ENCODE measurements at places on chromosomes 5 and 9.
A peak's percentile ranks its signal among the peaks of the same experiment; 100 is the strongest.

GRCh38 chr9:130987738-130988399 is 21.1 kb upstream of the LAMC3 start:
- DNase-seq, result no peak

- DNase-seq, result peak; percentile 28
These were observed 4.4 kb upstream of the IRX1 start for GRCh38 chr5:3590967-3591900.

- no peak for DNase-seq
These were observed 34.3 kb downstream of the MAP3K1 start for GRCh38 chr5:56849671-56850070.

GRCh38 chr5:124370601-124371000 is 375.8 kb downstream of the ZNF608 start:
- no peak for DNase-seq

GRCh38 chr5:122498163-122498562 is 186.1 kb downstream of the SNCAIP start:
- no peak for DNase-seq

DNA sequence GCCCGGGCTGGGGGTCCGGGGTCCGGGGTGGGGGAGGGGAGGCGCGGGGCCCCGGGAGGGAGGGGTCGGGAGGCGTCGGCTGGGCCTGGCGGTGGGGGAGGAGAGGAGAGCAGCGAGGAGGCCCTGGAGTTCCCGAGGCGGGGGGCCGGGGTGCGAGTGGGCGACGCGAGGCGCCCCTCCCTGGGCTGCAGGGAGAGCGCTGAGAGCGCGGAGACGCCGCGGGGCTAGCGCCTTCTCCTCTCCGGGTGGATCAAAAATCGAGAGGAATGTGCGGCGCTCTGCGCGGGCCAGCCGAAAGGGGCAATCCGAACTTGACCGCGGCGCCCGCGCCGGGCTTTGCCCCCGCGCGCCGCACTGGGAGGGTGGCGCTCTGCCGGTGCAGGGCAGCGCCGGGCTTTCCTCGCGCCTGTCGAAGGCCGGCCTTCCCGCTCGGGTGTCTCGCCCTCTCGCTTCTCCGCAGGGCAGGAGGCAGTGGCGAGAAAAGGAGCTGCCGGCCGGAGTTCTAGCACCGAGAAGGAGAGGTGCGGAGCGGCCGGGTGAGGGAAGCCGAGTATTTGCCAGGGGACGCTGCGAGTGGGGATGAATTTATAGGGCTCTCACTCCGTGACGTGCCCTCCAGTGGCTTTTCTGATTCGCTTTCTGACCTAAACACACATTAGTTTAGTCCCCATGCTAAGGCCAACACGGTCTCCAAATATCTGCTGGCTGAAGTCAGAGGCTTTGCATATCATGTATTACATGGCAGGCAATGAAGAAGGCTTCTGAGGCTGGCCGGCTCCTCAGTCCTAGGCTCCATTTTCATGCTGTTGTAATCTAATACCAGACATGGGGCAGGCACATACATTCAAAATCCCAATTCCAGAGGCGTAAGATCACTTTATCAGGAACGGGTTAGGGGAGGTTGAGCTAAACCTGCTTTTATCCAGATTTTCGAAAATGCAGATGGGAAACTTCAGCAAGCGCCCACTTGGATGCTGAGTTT is 503 bp upstream of the GDNF start:
- peak; percentile 34 for DNase-seq

DNA sequence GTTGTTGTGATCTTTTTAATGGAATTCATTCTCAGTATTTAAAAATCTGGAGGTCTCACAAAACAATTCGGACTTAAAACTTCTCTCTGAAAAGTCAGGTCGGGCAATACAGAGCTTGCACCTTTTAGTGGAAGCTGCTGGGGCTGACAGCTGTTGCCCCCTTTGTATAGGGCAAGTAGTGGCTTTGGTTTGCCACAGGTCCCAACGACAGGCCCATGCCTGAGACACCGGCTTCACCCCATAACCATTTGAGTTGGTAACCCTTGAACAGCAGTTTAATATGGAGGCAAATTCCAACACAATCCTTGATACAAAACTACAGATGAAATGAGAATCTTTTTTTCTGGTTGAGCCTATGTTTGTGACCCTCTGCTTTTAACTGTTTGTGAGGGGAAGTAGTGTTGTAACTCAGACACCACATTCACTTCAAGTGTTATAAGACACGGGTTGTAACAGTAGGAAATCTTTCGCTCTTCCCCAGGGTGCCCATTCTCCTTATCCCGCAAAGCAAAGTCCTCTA is 752 bp upstream of the GLRX start:
- no peak for DNase-seq

DNA sequence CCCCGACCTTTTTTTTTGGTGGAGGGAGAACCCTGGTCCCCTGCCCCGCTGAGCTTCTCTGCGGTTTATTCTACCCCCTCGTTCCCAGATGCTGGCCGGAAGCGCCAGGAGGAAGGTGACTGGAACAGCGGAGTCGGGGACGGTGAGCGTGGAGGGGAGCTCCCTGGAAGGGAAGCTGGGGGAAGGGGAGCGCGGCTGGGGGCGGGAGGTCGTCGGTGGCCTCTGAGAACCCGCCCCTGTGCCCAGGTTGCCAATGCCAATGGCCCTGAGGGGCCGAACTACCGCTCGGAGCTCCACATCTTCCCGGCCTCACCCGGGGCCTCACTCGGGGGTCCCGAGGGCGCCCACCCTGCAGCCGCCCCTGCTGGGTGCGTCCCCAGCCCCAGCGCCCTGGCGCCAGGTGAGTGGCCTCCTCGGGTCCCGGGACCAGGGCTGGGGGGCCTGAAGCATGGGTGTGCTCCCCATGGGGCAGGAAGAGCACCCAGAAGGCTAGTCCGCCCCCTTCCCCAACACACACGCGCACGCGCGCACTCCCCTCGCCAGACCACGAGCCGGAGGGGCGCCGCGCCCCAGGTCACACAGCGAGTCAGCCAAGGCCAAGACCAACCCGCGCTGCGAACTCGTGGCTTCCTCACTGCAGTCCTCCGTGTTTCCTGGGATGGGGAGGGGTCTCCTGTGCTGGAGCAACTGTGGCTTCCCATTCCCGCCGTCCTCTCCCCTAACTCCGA is 10.6 kb downstream of the MYOZ3 start:
- DNase-seq, result no peak

DNA sequence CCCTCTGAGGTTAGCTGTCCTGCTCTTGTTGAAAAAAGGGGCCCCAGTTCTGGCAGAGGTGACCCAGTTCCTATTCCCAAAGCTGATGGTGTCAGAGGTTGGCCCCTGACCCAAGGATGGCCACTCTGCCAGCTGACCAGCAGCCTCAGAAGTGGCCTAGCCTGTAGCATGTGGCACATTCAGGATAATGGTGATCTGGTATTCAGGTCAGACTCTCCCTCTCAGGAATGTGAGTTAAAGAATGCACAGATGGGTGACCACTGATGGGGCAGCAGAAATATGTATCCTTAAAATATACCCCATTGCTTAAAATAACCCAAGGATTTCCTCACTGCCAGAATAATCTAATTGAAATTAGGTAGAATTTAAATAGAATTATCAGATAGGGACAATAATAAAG is 369.2 kb downstream of the SEMA5A start:
- DNase-seq, result no peak

DNA sequence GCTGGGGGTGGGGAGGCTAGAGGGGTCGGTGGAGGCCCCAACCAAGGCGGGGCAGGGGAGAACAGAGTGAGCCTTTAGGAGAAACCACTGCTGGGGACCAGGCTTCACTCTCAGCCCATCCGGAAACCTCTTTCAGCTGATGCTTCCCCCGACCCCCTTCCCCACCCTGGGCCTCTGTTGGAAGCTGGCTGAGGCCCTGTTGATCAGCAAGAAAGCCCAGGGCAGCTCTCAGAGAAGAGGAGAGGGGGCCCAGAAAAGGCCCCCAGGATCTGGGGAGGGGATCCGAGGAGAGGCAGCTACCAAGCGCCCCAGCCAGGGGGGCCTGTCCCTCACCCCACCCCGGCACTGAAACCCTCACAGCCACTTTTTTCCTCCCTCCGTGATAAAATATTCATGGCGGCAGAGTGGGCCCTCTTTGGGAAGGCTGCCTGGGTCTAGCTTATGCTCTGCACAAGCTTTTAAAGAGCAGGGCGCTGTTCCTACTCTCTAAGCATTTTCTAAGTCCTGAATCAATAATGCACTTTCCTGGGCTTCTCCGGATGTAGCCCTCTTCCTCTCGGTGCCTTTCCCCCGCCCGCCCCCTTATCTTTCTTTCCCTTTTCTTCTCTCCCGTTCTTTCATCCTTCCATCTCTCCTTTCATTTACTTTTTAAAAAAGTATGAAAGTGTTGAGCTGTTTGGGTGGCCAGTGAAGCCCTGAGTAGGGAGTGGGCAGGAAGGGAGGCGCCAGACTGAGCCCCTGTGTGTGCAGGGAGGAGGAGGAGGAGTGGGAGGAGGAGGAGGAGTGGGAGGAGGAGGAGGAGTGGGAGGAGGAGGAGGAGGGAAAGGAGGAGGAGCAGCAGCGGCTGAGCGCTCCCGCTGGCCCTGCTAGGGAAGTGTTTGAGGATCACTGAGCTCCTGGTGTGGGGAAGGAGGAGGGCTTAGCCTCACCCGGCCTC is 23.5 kb downstream of the NTNG2 start:
- DNase-seq, result no peak

DNA sequence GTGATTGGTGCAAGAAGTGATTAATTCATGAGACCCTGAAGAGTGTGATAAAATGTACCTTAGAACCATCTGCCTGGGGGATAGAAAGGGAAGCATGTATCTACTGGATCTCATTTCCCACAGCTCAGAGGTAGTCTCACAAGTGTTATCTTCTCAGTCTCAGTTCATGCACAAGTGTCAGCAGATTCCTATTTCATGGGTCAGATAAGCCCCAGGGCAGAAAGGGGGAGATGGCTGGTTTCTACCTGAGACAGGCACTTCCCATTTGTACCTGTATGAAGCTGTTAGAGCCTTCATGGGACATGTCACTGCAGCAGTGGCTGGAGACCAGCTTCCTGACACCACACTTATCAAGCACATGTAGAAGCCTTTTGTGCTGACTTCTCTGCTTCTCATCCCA is 45.6 kb upstream of the SMIM15 start:
- no peak for DNase-seq

GRCh38 chr9:5842929-5843793 is 10.2 kb upstream of the ERMP1 start:
- DNase-seq, result no peak

DNA sequence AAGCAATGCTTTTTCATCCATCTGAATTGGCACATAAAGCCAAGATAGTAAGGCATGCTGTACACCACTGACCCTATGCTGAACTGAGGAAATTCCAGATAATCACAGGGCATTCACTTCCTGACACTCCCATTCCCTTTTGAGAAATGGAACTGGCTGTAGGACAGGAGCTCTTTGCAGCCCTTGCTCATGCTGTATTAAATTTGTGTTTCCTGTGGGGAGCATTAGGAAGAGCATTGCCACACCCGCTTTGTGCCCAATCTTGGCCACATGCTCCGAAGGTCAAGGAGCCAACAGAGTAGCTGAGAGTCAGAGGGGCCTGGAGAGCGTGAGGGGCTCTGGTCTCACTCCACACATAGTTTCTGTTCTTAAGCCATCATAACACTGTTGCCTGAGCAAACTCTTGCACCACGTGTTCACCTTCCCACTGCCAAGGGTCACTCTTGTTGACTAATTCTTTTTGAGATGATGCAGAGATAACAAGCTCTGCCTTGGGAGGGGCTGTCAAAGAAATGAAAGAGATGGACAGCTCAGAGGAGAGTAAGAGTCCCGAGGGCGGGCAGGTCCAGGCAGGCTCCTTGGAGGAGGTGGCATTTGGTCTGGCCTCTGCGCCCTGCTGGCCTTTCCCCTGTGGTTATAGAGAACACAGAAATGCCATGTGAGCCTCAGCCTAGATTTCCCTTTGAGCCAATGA is 31.7 kb upstream of the ARAP3 start:
- no peak for DNase-seq

DNA sequence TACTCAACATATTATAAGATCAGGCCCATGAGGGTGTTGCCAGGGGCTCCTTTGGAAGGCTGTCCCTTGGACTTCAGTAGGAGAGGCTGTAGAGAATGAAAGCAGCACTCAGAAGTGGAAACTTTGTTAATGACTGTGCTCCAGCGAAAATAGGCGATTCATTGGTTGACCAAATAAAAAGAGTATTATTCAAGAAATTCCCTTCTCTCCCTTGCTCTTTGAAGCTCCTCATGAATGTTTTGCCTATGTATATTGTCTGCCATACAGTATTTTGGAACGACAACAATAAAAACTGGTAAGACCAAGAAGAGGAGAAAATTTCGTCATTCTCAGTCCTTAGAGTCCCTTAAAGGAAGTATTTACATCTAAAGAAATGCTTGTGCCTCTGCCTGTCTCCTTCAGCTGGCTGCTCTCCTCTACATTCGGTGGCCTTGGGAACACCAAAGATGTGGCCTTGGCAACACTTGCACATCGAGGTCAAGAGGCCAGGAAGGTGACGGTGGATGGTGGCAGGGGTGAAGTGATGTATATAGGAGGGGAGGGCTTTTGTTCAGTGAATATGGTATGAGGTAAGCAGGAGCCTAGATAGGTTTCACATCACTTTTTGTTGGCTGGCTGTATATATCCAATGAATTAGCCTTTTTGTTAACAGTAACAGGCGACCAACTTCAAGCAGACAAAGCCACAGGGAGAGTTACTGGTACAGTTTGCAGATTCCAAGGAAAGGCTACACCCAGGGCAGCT is 95.0 kb upstream of the ACTBL2 start:
- peak; percentile 31 for DNase-seq

- peak; percentile 4 for DNase-seq
These were observed 6.4 kb downstream of the GRIA1 start for GRCh38 chr5:153496835-153497234.

- no peak for DNase-seq
These were observed 563.9 kb downstream of the HTR1A start for GRCh38 chr5:63398346-63398745.

DNA sequence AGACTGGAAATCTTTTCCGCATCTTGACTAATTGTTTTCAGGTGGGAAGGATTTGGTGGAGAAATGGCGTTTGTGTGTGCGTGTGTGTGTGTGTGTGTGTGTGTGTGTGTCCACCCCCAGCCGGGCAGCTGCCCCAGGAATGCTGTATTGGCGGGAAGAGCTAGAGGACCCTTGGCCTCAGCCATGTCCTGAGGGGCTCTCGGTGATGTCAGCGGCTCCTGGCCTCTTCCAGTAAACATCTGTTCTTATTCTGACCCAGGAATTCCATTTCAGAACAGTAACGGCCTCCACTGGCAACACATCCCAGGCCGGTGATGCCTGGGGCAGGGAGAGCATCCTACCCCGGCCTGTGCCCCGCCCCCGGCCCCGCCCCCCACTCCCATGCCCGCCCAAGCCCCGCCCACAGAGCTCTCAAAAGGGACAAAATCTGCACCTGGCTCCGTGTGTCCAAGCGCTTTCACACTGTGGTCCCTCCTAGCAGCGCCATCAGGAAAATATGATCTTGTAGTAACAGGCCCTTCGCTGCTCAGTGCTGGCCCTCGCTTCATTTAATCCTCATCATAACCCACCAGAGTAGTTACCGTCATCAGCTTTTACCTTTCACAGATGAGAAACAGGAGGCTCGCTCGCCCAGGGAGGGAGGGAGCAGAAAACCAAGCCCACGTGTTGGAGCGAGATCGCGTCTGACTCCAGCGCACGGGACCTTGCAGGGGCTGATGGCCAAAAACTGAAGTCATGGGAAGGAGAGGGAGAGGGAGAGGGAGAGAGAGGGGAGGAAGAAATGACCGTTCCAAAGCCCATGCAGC is 18.9 kb downstream of the ADAMTS2 start:
- peak; percentile 41 for DNase-seq
